Posterior vena cava (tissue), 2 donors: ENCODE measurements at places on chromosomes 2 and 18. TPM values are rescaled to one million over a fixed set of nuclear protein-coding genes. Genes with fewer than 3 reads are reported as not detected.

DNA sequence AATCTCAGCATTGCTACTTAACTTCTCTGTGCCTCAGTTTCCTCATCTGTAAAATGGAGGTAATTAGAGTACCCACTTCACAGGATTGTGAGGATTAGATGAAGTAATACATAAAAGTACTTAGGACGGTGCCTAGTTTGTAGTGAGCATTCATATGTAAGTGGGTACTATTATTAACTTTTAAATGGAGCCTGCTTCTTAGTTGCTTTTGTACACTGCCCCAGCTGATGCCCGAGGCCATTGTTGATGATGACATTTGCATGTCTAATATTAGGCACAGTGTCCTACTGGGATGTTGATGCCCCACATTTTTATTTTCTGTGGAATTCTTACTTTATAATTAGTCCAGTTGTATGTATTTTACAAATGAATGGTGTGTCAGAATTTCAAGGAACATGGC, 79.7 kb upstream of the STON1 start:
- no peak for DNase-seq

DNA sequence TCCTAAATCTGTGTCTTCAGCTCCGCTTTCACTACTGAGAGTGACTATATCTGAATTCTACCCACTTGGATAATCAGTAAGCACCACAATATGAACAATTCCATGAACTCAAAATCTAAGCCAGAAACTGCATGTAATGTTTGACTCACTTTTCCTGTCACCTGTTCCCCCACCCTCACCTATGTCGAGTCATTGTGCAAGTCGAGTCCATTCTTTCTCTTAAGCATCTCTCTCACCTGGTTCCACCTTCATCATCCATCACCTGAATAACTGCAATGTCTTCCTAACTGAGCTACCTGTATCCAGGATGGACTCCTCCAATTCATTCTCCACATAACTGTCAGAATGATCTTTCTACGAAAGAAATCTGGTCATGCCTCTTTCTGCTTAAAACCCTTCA, 58.2 kb downstream of the PPP1R1C start:
- no peak for DNase-seq

DNA sequence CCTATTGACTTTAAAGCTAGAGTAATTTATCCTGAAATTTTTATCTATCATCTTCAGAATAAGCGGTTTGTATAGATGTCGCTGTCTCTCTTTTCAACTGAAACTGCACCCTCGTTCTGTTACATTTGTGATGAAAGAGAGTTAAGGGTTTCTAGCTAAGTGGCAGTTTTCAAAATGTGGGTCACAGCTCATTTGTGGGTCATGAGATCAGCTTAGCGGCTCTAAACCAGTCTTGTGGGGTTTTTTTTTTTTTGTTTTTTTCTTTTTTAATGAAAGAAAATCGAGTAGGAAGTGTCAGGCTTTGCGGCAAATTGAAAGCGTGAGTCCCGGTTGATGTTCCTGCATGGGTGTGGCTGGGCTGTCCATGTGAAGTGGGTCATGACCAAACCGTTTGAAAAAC, 31.2 kb downstream of the SALL3 start:
- no peak for DNase-seq

GRCh38 chr2:191581003-191581402, 96.9 kb upstream of the NABP1 start:
- no peak for DNase-seq

DNA sequence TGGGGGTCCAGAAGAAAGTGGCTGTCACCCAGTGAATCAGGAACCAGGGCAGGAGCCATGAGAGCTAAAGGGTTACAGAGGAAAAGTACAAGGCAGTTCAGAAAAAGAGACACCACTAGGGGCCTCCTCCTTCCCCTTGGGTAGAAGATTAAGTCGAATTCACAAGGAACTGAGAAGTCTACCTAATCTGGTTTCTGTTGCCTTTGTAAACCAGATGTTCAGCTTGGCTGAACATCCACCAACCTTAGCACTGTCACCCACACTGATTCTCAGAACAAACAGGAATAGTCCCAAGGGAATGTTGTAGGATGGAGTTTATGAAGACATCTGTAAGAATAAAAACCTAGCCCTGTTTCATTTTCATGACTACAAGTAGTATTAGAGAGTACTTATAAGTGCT, 90.4 kb upstream of the NOSTRIN start:
- DNase-seq = no peak

- DNase-seq = no peak
Measured at GRCh38 chr18:9333441-9334328, 888 bp upstream of the TWSG1 start.

DNA sequence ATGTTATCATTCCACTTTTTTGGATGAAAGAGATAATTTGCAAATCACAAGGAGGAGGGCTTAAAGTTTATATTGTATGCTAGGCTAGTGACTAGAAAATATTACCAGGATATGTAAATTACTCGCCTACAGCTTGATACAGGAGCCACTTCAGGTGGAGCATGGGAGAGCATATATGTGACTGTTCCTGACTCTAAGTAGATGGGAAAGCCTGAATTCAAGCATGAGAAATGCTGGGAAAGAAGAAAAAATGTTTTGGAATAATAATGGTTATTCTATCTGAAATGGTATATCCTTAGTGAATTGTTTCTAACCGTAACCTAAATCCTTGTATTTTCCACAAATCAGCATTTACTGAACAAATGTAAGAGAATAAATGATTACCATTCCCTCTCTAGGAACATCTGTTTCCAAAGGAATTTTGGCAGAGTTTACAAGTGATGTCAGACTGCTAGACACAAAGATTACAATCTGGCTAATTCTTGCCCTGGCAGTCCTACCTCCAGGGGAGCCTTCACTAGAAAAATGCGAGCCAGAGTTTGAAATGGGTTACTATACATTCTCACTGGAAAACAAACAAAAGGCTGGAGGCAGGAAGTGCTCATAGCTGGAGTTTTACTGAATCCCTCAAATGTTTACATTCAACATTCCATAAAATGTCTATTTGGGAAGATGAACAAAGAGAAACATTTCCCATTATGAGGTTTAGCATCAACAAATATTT, 129.4 kb upstream of the MAPRE2 start:
- no peak for DNase-seq

- no peak for DNase-seq
Measured at GRCh38 chr2:85890522-85891176, 1.9 kb upstream of the ST3GAL5 start.

The LOXHD1 gene
- total RNA-seq = 0.37 TPM

DNA sequence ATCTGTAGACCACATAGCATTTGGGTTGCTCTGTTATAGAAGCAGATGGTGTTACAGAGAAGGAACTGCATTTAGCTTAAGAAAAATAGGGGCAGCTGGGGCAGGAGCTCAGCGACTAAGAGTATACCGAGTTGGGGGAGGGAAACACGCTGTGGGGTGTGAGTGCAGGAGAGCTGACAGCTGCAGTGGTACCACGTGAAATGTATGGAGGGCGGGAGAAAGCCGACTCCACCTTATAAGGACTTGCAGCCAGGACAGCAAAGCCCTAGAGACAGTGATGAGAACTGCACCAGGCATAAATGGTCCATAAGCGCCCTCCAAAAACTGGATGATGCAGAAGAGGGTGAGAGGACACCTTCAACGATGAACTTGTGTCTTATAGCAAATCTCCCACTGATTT, 237.6 kb downstream of the PRKCE start:
- DNase-seq = no peak

GRCh38 chr2:239178954-239179353, 221.9 kb downstream of the HDAC4 start:
- peak; percentile 73 for DNase-seq

The ANTXR1 gene
- 146 TPM for total RNA-seq

The SLC23A3 gene
- 0.71 TPM for total RNA-seq

GRCh38 chr2:174574657-174575056, 22.9 kb downstream of the WIPF1 start:
- DNase-seq = no peak

The PJVK gene
- total RNA-seq = 5.0 TPM

DNA sequence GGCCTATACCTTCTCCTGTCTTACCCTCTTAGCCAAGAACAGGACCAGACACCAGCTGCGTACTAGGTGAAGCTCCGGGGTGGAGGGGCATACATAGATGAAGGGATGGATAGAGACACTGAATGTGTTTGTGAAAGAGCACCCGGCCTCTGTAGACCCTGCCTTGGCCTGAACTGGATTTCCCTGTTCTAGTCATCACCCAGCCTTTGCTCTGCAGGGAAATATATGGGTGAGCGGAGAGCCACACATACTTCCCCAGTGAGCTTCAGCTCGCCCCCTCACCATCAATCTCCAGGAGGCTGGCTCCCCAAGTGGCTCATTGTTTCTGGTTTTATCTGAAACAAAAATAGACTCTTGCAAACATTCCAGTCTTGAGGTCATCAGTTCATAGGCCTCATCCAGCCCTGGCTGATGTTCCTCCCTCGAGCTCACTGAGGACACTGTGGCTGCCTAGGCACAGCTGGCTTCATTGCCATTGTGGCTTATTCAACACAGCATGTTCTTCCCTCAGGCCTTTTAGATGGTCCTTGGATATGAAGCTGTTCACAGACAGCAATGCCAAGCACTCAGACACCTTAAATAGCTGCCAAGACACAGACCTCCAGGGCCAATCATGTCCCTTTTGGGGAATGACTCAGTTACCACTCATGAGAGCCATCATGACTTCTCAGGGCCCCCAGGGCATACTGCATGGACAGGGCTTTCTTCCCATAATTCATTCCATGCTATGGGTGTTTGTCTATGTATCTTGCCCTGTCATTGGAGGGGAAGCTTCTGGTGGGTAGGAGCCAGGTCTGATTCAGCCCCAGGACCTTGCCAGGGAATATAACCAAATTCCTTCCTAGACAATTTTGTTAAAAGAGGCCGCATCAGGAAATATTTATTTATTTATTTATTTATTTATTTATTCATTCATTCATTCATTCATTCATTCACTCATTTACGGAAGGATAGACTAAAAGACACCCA, 82.4 kb downstream of the TTC32 start:
- no peak for DNase-seq

- no peak for DNase-seq
Measured at GRCh38 chr2:28895189-28895893, 874 bp downstream of the WDR43 start.

The LANCL1 gene
- 36.8 TPM for total RNA-seq

DNA sequence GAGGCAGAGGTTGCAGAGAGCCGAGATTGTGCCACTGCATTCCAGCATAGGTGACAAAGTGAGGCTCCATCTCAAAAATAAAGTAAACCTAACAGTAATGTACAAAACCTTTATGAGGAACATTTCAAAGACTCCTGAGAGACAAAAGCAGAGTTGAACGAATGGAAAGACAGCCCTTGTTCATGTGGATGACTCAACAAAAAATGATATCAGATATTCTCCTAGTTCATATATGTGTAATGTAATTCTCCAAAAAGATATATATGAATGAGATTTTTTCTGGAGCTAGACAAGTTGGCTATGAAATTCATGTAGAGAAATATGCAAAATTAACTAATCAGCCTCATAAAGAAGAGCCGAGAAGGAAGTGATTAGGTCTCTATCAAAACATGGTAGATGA, 61.7 kb downstream of the KIAA1328 start:
- DNase-seq = no peak

DNA sequence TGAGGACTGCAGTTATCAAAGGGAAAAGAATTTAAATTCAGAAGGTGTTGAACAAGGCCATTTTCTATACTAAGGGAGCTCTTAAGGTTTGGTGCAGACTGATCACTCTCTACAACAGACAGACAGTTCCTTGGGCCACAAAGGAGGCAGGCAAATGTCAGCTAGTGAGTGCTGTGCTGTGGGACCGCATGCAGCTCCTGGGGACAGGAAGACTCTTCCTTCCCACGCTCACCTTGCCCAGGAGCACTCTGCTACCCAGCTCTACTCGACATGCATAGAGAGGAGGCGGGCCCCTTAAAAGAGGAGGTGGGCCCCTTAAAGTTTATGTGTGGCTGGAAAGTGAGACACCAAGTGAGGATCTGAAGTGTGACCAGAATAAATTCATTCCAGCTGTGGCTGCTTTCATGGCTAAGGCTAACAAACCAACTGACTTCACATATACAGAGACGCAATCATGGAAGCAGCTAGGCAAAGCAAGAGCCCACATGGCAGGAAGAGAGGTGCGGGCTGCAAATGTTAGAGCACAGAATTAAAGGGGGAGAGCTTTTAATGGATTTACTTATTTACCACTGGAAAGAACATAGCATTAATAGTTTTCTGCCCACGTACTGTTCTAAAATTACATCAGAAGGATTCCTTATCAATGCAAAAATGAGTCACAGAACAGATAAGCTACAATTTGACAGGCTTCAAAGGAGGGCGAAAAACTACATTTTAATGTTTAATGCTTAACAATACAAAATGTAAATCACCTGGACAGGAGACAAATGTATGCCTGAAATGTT, 101.4 kb upstream of the RNU4ATAC start:
- no peak for DNase-seq

The DNAJC5G gene
- 0.19 TPM for total RNA-seq

DNA sequence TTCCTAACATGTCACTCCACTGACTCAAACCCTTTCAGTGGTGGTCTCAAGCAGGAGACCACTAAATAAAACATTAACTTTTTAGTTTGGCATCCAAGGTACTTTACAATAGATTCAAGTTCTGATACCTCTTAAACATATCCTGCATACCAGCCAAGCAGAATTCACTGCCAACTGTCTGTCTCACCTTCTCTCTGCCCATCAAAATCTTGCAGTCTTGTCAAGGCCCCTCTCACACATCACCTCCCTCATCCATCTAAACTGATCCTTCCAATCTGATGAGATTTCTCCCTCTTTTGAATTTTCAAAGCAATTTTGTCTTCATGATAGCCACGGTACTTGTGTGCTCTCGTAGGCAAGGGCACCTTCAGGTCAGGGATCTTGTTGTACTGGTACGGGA, 43.7 kb downstream of the SATB2 start:
- no peak for DNase-seq

GRCh38 chr18:55007602-55008001, 48.3 kb upstream of the CCDC68 start:
- no peak for DNase-seq

DNA sequence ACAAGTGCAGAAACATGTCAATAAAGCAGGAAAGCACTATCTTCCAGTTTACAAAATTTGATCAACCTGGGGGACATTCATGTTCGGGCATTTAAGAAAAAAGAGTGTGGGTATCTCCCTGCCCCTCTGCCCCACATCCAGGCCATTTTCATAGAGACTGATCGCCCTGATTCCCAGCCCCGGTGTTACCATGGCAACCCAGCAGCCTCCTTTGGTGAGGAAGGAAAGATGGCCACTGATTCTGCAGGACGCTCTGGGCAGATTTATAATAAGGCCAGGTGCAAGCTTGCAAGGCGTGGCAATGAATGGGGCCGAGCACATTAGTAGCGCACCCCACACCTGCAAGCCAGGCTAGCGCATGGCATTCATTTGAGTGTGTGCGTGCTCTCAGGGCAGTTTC, 36.7 kb upstream of the ARL4C start:
- no peak for DNase-seq

The ARHGAP15 gene
- total RNA-seq = 23.2 TPM

- DNase-seq = no peak
Measured at GRCh38 chr18:25144820-25145219, 207.1 kb downstream of the ZNF521 start.
